ENCODE measurements at places on chromosomes 1 and 21.

DNA sequence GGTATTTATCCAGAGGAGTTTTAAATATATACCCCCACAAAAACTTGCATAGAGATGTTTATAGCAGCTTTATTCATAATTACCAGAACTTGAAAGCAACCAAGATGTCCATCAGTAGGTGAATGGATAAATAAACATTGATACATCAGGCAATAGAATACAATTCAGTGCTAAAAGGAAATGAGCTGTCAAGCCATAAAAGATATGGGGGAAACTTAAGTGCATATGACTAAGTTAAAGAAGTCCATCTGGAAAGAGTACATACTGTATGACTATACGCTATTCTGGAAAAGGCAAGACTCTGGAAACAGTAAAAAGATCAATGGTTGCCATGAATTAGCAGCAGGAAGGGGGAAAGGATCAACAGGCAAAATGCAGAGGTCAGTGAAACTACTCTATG lies 366.7 kb downstream of the HHIPL2 start:
- no peak for DNase-seq

DNA sequence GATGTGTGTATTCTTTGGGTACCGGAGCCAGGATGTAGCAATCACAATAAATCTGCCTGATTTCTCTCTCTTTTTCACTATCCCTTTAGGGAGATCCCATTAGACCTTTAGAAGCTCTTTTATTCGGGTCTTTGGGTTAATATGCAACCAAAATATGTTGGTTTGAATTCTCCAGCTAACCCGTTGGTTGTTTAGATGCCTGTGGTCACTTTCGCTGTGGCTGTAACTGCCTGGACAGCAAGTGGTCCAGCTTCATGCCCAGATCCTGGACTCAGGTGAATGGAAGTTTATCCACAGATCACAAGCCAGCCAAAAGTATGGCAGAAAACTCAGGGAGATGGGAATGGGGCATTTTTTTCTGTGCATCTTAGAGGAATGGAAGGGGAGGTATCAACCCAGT lies 12.3 kb downstream of the KAZN start:
- no peak for DNase-seq

GRCh38 chr1:184025242-184025675 lies 12.3 kb downstream of the COLGALT2 start:
- DNase-seq = no peak

DNA sequence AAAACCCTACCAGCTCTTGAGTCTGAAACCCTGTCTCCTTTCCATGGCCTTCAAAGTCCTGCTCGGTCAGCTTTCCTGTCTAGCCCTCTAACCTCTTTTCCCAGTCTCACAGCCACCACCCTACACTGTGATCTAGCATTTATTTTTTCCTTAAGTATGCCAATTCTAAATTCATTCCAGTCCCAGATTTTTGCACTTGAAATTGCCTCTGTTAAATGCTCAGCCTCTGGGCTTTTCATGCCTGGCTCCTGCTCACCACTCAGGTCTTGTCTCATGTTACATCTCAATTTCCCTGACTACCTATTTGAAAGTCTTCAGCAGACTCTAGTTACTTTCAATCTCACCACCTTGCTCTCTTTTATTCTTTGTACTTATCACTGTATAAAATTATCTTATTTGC lies 176.2 kb downstream of the ADGRL4 start:
- no peak for DNase-seq

- DNase-seq = no peak
These were observed 217.2 kb upstream of the HOOK1 start for GRCh38 chr1:59597420-59598119.

DNA sequence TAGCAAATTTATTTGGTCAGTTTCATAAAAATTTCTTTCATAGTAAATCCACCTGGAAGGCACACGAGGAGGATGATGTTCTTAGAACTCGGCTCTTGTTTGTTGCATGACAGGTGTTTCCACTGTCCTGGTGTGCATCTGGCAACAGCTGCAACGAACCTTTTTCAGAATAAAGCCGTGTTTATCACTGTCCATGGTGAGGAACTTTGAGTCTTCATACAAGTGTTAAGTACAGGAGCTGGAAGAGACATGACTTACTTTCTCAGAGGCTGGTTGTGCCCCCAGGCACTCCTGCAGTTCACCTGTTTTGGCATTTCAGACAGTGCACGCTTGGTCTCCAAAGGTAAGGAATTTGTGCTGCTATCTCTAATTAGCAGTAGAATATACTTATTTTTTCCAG lies 97.1 kb downstream of the ADAMTS1 start:
- no peak for DNase-seq

- DNase-seq = no peak
These were observed 184.4 kb downstream of the USH2A start for GRCh38 chr1:216238844-216239243.

DNA sequence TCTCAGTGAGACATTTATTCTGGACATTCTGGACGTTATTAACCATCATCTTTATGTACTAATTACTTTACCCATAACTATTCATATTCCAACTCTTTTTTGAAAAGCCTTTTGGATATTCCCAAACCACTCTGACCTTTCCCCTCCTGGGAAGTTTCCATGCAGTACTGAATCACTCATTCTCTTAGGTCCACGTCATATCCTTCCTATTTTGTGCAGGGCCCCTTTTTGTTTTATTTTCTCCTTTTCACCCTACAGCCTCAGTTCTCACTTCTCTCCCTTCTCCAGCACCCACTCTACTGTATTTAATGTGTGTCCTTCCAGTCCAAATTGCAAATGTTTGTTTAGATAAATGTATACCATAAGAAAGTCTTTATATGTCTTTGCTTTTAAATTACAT lies 16.4 kb upstream of the ATP1A1 start:
- no peak for DNase-seq

GRCh38 chr1:11456965-11457364 lies 22.0 kb upstream of the DISP3 start:
- no peak for DNase-seq

DNA sequence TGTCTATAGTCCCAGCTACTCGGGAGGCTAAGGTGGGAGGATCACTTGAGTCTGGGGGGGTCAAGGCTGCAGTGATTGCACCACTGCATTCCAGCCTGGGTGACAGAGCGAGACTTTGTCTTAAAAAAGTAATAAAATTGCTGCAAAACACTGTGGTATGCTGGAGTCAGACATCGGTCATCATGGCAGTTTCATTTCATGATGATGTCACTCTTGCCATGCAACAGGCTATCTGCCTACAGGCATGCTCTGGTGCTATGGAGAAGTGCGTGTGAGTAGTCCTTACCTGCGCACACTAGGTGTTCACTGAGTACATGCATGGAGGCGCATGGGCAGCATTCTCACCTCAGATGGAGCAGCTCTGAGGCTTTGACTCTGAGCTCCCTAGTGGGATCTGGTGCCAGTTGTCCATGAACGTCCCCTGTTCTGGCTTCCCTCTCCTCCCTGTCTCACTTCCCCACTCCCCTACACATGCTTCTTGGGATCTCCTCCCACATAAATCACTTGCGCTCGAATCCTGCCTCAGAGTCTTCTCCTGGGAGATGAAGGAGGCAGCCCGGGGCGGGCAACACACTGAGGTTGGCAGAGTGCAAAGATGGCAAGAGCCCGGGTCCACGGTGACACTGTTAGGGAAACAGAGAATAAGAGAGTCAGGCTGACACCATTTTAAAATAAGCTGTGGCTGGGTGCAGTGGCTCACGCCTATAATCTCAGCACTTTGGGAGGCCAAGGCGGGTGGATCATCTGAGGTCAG lies 10.4 kb upstream of the CELA3B start:
- DNase-seq = no peak

GRCh38 chr1:103162360-103162759 lies 54.0 kb upstream of the COL11A1 start:
- no peak for DNase-seq

DNA sequence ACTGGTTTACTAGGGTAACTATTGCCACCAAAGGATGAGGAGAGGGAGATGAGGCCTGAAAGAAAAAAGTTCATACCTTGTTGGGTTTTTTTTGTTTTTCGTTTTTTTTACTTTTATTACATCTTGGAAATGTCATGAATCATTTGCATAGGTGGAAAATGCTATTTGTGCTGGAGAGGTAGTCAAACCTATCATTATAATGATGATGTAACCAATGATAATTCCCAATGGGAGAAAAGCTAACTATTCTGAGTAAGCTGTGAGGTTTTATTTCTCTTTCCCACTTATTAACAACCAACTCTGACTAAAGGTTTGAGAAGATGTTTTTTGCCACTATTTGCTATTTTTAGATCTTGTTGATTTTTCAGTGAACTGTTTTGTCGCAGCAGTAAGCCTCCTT lies 29.0 kb downstream of the SH3GLB1 start:
- no peak for DNase-seq

GRCh38 chr1:51303315-51303714 lies 27.0 kb downstream of the TTC39A start:
- DNase-seq = no peak

DNA sequence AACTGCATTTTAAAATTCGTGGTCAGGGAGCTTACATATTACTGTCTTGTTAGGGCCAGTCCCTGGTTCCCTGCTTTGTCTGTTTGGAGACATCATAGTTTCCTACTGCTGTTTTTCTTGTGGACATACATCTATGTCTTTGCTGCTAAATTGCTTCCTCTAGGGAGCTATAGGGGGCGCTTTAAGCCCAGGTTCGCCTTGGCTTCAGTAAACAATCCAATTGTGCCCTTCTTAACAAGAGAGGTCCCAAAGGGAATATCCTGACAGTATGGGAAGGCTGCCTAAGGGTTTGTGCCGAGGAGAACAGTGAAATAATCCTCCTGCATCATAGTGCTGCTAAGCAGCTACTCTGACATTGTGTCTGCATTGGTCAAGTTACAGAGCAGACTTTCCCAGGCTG lies 112.5 kb downstream of the USH2A start:
- DNase-seq = no peak

GRCh38 chr1:1250786-1251284 lies 4.3 kb upstream of the C1QTNF12 start:
- DNase-seq = no peak

DNA sequence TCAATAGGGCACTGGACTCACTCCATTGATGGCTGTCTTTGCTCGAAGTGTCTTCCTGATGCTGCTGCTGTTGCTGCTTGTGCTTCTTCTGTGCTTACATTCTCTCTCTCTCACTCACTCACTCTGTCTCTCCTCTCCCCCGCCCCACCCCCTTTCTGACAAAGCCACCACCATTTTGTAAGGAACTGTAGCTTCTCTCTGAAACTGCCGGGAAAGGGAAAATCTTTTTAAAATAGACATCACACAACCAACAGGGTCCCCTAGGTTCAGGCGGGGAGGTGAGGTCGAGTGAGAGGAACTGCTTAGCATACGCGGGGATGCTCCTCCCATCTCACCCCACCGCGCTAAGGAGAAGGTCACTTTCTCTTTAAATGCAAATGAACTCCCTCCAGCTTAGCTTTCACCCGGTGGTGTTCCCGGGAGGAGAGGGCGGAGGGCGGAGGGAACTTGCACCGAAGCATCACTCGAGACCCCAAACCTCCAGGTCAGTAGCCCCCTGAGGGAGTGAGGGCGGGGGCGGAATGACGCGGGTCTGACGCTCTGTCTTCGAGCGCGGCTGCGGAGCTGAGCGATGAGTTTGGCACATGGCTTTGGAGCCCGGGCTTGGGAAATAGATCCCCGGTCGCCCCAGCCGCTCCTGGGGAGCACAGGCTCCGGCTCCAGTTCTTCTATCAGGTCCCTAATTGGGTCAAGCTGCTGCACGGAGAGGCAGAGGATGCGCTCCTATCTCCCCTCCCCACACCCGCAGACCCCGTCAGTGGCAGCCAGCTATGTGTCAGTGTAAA lies at the start of gene CCDC28B:
Gene CCDC28B (plus strand): TSS at position 370 of the 785 bp plus-strand sequence. CDS start 1,341 bp downstream, outside the sequence.
- DNase-seq = no peak

- no peak for DNase-seq
These were observed 2.5 kb downstream of the SHISAL2A start for GRCh38 chr1:52635321-52636089.

- DNase-seq = no peak
These were observed 37.2 kb downstream of the TTLL7 start for GRCh38 chr1:83961571-83962295.

DNA sequence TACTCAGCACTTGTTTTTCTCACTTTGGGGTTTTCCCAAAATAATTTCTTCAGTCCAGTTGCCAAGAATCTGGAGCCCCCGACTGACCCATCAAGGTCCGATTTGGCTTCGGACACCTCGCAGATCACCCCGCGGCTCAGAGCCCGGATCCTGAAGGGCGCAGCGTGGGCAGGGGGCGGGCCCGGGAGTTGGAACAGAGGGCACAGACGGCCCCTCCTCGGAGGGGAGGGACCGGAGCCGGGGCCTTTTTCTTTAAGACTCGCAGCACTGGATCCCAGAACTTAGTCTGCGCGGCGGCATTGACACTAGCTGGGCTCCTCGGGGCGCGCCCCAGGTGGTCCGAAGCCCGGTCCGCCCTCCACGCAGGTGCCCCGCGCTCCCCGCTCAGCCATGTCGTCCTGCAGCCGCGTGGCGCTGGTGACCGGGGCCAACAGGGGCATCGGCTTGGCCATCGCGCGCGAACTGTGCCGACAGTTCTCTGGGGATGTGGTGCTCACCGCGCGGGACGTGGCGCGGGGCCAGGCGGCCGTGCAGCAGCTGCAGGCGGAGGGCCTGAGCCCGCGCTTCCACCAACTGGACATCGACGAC lies at the start of gene CBR3:
Gene CBR3 (plus strand): TSS at position 277 of the 588 bp plus-strand sequence. CDS start 114 bp downstream, at position 391.
- DNase-seq = no peak

DNA sequence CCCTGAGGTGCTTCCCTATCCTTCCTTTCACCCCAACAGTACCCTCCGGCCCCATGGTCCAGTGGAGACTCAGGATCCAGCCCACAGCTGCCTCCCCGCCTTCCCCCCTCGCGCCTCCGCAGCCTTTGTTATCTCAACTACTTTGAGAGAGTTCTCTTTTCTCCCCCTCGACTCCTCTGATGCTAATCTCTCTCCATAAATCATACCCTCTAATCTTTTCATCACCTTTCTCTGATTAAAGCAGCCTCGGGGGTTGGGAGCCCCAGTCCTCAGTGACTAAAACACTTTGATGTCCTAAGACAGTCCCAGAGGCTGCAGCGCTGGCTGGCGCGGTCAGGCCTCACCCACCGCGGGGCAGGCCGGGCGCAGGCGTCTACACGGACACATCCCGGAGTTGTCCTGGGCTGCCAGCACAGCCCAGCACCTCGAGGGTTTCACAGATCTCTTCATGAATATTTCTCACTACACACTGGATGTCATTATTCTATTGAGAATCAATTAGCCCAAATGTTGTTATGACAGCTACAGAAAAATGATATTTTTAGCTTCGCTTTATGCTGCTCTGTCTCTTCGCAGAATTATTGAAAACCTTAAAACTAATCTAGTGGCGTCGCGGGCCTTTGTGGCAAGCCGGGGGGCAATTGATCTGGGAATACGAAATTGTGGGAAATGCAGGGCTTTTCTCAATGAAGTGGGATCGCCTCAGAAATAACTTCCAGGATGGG lies 289.5 kb downstream of the RRAGC start:
- DNase-seq = no peak

- no peak for DNase-seq
These were observed 2.4 kb downstream of the DMRTA2 start for GRCh38 chr1:50420689-50421365.

GRCh38 chr1:40384887-40385286 lies 11.4 kb downstream of the SMAP2 start:
- no peak for DNase-seq
